Activated CD4-positive, CD25-positive, alpha-beta regulatory T cell treated with anti-CD3 and anti-CD28 coated beads, Interleukin-2, amount 50 U/mL, for 24 hours (primary cell): ENCODE measurements at places on chromosomes 2 and 18.

- ATAC-seq: no peak
These were observed 1.3 kb upstream of the FEV start for GRCh38 chr2:218986148-218986761.

DNA sequence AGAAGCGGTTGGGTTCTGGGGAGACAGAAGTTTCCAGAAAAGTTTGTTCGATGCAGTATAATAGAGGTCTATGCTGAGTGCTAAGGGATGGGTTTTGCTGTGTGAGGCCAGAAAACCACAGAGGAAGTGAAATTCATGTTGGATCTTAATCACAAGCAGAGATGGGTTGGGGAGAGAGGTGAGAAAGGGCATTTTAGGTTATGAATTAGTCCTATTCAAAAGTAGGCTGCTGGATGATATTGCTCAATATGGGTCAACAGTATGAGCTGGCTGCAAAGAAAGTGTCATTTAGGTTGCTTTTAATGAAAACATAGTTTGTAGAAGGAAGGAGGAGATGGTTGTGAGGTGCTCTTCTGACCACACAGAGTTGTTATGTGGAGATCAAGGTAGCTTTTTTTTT is 118.8 kb upstream of the LHCGR start:
- no peak for ATAC-seq

- ATAC-seq: no peak
These were observed 64.1 kb upstream of the ACVR1C start for GRCh38 chr2:157692768-157693167.

DNA sequence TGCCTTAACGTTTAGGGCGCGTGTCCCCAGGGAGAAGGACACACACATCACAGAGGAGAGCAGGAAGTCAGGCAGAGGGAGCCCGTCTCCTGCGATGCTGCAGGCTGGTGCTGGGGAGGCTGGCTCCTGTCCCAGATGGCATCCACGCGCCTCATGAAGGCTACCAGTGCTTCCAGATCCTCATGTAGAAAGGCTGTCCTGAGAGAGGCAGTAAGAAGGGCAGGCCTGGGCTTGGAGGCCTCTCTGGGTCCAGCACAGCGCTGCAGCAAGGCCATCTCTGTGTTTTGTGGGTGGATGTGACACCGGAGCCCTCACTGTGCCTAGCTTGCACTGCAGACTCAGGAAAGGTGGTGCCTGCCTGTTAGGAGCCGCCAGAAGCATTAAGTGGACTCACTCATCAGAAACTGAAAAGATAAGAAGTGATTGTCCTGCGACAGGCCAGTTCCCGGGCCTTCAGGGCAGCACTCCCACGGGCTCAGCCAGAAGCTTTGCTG is 62.7 kb downstream of the FAM168B start:
- no peak for ATAC-seq

GRCh38 chr2:170236680-170237047 is 58.7 kb downstream of the MYO3B start:
- ATAC-seq: no peak

GRCh38 chr2:241957276-241957675 is 87.7 kb downstream of the RTP5 start:
- ATAC-seq: no peak

DNA sequence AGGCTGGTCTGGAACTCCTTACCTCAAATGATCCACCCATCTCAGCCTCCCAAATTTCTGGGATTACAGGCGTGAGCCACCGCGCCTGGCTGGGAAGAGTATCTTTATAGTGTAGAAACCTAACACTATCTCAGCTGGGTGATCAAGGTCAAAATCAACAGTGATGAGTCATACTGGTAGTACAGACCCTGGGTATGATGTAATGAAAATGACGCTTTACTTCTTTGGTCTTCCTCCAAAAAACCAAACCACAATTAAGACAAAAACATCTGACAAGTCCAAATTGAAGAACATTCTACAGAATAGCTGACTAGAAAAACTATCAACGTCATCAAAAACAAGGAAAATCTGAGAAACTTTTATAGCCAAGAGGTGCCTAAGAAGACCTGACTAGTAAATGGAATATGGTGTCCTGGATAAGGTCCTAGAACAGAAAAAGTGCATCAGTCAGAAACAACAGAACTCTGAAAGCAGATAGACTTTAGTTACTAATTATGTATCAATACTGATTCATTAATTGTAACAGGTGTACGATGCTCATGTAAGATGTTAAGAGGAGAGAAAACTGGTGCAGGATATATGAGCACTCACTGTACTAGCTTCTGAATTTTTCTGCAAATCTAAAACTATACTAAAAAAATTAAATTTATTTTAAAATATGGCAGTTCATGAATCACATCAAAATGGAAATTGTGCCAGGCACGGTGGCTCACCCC is 25.4 kb downstream of the PDCL3 start:
- peak; percentile 92 for ATAC-seq

DNA sequence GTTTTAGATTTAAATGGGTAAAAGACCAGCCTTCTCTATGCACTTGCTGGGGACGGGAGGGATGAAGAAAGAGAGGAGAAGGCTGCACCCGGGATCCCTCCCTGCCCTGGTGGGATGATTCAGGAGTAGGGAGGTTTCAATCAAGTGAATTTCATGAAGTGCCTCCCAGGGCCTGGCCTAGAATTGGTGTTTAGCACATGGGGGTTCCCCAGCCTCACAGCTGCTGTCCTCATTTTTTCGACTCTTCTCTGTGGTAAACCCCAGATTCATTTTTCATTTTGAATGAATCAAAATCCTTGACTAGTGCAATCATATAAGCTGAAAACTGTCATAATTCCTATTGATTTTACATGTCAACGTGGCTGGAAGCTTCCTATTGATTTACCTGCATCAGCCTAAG is 81.1 kb downstream of the LPIN1 start:
- no peak for ATAC-seq

DNA sequence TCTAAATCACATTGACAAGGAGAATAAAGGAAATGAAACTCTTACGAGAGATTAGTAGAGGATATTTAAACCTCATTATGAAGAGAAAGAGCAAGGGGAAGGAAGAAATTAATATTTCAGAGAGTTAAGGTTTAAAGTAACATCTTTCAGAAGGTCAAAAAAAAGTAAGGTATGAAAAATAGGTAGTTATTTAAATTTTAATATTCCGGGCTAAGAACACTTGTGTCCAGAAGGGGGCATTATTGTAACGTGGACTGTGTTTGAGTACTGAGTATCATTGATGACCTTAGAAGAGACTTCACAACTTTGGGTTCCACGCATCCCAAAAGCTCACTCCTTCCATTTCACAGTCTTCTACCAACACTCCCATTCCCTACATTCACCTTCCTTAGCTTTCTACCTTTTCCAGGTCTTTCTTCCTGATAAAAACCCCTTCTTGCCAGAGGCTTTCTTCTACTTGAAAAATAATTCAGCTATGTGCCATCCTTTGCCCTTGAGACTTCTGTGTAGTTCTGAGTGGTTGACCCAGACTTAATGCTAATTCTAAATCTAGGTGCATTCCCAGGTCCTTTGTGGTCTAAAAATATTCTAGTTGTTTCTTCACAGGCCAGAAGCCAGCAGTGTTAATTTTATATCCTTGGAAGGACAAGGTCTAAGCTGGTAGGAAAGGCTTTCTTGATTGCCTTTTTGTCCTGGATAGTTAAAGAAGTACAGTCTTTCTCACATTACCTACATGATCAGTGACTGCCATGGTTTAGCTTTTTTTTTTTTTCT is 16.5 kb downstream of the DYNC1I2 start:
- ATAC-seq: no peak

GRCh38 chr2:37570773-37571586 is 100.5 kb downstream of the CDC42EP3 start:
- peak; percentile 80 for ATAC-seq

GRCh38 chr18:46356278-46357033 is 252.3 kb downstream of the HAUS1 start:
- no peak for ATAC-seq

GRCh38 chr2:195044801-195045200 is 612.2 kb upstream of the SLC39A10 start:
- no peak for ATAC-seq

- no peak for ATAC-seq
These were observed 464 bp upstream of the FTCDNL1 start for GRCh38 chr2:199851501-199851810.

- no peak for ATAC-seq
These were observed 2.1 kb upstream of the LBX2 start for GRCh38 chr2:74501335-74502071.

DNA sequence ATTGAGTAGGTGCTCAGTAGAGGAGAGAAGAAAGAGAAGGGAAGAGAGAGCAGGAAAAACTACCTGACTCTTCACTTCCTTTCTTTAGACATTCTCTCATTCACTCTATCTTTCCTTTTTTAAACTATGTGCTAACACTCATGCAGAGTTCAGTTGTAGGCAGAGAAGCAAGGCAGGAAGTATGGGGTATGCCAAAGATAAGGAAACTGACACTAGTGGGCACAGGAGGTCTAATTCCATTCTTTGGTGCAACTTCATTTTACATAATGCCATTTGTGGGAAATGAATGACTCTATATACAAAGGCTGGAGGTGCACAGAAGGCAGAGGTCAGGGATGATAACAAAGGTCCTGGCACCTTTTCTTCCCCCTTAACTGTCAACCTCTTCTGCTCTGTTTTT is 35.1 kb upstream of the ACVR1 start:
- no peak for ATAC-seq

GRCh38 chr18:2826581-2826980 is 20.2 kb upstream of the EMILIN2 start:
- no peak for ATAC-seq

DNA sequence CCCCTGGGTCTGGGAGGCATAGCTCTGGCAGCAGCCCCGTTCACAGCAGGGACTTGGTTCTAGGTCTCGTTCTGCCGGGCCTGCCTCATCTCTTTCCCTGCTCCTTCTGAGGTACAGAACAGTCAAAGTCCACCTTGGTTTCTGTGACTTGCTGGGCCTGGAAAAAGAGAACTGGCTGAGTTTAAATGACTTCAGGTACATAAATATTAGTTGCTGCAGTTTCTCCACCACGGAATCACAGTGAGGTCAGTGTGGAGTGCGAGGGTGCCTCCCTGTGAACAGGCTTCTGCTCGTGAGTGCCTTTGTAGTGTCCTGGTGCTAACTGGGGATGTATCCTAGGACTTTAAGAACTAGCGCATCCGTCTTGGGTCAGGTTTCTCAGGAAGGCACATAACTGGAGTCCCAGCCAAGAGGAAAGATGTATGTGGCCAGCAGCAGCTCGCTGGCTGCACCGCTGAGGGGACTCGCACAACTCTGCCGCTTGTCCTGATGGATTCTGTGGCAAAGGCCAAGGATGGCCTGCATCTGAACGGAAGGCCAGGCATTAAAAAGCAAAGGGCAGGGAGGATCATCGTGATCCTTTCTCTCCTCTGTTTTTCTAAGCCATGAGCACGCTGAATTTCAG is 188.6 kb downstream of the SH3RF3 start:
- no peak for ATAC-seq

DNA sequence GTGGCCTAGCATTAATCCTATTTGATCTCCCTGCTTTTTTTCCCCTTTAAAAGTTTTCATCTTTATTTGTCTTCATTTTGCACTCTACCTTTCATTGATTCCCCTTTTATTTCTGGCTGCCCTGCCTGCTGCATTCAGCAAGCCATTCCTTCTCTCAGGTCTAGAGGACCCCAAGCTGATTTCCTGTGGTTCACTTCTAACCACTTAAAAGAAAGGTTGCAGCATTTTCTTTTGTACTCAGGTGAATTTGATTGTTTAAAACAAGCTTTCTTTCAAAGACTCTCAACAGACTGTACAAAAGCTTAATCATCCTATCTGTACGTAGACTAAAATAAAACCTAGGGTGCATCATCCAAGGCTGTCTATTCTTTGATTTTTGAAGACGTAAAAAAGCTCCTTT is 160.3 kb downstream of the CSRNP3 start:
- no peak for ATAC-seq

- ATAC-seq: no peak
These were observed 35.9 kb upstream of the SCN9A start for GRCh38 chr2:166411473-166412230.

DNA sequence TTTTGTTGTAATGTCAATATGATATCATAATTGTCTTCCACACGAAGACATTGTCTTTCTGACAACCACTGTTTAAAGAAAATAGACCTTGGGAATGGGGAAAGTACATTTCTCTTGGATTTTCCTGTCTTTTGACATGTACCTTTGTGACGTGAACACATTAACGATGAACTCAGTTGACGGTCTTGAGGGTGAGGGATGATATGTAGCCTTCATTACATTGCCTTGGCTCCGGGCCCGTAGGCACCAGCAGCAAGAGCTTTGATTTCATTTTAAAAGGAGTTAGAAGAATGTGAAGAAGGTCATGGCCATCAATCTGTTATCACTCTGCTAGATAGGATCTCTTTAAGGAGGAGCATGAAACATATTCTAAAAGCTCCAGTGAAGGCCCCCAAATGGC is 80.9 kb downstream of the LYPD6B start:
- no peak for ATAC-seq

GRCh38 chr18:42289526-42289925 is 334.5 kb downstream of the PIK3C3 start:
- no peak for ATAC-seq

- ATAC-seq: no peak
These were observed 61.9 kb downstream of the LHCGR start for GRCh38 chr2:48693645-48694044.

DNA sequence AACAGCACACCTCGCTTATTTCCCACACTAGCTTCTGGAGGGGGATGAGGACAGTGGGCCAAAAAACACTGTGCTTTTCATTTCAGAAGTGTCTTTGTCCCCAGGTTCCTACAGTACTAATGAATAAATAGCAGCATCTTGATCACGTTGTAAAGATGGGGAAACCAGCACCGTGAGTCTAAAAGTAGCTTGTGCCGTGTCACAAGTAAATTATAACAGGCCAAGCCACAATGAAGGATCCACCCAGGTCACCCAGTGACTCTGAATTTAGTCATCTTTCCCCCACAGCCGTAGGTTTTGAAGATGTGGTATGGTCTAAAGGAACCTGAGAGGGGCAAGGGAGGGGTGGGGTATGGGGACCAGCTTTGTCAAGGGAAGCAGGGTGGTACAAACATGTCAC is 8.8 kb downstream of the FZD7 start:
- no peak for ATAC-seq

DNA sequence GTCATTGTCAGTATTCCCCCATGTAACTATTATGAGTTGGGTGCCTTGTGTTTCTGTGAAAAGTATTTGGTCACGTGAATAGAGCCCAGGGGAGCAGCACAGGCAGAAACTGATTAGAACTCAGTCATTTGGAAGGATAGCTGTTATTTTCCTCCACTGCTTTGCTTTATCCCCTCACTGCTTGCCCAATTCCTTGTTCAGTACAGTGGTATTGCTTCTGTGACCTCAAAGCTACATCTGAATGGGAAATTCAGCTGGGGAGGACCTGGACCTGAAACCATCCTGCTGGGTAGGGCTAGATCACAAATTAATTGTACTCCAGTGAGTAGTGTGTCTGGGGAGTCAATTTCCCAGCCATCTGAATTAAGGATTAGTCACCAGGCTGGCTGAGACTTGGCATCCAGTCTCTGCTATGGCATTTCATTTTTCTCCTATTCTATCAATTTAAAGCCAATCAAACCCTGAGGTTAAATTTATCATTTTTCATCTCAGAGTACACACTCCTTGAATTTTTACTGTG is 1231.6 kb upstream of the GYPC start:
- no peak for ATAC-seq

DNA sequence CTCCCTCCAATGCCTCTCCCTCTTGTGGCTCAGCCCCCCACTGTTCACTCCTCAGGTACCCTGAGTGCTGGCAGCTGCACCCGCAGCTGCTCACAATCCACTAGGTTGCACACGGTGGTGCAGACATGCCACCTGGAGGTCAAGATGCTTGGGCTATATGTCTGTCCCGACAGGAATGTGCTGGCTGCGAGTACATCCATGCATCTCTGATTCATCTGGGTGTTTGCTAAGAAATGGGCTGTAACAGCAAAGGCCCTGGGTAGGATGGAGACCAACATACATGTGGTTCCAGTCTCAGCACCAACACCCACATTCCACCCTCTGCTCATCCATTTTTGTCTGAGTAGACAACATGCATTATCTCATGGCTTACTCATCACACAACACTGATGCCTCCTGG is 31.3 kb downstream of the ANKMY1 start:
- no peak for ATAC-seq
